Right hindlimb (tissue), 1 donor: ENCODE measurements at places on chromosomes 6 and 20.

- DNase-seq, result no peak
These were observed 83.9 kb upstream of the CEP85L start for GRCh38 chr6:118735320-118735719.

GRCh38 chr6:93721386-93722048 is 302.2 kb upstream of the EPHA7 start:
- no peak for DNase-seq

GRCh38 chr6:30722280-30723112 is 2.3 kb downstream of the TUBB start:
- DNase-seq, result peak; percentile 83

GRCh38 chr20:40547483-40548091 is 141.4 kb downstream of the MAFB start:
- no peak for DNase-seq
